ENCODE measurements at places on chromosomes 2 and 18.

DNA sequence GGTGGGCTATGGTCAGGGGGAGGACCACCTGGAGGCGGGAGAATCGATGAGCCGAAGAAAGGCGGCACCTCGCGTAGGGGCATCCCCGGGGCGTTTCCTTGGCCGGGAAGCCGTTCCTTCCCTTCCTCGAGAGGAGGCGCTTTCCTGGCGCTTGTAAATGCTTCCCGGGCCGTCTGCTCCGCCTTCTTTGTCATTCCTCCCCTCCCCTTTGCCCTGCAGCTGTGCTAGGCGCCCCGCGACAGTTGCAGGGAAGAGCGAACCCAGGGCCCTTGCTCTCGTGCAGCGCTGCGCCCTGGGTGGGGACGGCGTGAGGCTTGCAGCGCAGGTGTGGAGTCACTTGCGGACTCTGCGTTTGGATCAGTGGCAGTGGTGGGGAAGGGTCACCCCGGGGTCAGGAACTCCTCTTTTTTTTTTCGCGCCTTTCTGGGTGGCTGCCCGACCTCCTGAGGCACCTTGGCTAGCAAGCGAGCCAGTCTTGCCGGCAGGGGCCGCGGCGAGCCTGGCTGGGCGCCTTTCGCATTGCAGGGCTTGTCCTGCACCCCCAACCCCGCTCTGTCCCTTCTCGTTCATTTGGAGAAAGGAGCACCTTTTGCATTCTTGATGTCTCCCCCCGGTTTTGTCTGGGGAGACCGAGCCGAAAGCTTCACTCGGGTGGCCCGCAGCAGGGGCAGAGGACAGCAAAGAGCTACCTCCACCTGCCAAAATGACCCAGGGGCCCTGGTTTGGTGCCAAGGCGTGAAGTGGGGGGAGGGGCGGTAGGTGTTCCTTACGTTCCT is 858 bp downstream of the KCNS3 start:
- DNase-seq: peak; percentile 61

- DNase-seq: no peak
These were observed 25.1 kb upstream of the ARHGAP25 start for GRCh38 chr2:68709421-68709911.

DNA sequence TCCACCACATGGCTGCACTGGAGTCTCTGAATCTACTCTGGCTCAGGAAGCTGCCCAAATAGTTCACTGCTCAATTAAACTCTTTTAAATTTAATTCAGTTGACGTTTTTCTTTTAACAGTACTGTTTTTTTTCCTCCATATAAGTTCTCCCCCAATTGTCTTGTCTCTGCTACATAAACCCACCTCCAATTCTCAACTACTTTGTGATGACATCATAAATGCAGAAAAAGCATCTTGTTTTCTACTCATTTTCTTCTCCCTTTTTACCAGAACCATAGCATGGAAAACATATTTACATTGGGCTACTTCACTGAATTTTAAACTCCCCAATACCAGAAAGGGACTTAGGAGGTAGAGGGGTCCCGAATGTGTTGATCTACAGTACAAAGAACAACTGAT is 270.4 kb downstream of the GPD2 start:
- no peak for DNase-seq

GRCh38 chr2:63827749-63828148 is 13.9 kb upstream of the UGP2 start:
- no peak for DNase-seq

All from frontal cortex (tissue), 4 donors.